ENCODE measurements at places on chromosomes 7 and 10.

DNA sequence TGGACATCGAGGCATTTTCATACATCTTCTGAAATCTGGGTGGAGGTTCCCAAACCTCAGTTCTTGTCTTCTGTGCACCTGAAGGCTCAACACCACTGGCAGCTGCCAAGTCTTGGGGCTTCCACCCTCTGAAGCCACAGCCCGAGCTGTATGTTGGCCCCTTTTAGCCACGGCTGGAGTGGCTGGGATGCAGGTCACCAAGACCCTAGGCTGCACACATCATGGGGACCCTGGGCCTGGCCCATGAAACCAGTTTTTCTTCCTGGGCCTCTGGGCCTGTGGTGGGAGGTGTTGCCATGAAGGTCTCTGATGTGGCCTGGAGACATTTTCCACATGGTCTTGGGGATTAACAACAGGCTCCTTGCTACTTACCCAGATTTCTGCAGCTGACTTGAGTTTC, 62.1 kb downstream of the INPP5A start:
- no peak for DNase-seq

DNA sequence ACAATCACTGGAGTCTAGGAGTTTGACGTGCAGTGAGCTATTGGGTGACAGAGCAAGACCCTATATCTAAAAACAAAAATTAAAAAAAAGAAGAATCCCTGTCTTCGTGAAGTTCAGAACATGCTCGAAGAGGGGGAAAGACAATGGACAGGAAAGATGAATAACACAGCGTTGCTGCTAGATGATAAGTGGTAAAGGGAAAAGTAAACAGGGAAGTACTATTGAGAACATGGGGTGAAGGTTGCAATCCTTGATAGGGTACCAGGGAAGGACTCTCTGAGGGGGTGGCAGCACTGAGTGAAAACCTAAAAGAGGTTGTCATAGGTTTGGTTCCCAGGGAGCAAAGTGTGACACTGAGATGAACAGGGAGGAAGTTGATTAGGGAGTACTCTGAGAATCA, 2.8 kb upstream of the ABRAXAS2 start:
- DNase-seq, result no peak

GRCh38 chr10:77811831-77812430, 114.6 kb downstream of the DLG5 start:
- no peak for DNase-seq

DNA sequence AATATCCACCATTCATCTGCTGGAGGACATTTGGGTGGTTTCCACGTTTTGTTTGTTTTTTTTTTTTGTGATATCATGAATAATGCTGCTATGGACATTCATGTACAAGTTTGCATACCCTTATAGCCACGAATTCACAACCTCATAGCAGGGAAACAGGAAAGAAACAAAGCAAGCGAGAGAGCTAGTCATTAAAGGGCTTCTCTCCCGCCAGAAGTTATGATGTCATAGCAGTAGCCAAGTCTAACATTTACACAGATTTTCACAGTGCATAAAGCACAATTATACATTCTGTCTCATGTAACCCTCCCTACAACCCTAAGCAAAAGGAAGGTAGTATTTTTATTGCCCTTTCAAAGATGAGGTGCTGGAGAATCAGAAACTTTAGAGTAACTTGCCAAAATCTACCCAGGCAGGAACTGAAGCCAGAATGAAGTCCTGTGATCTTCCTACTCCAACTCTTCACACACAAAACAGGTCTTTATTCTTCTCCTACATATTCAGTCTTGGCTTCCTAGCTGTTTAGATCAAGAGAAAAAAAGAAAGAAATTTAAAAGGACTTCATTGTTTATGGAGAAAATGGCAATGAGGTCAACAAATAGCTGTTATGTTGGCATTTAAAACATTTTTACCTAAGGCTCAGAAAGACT, 33.9 kb upstream of the GPAM start:
- no peak for DNase-seq

DNA sequence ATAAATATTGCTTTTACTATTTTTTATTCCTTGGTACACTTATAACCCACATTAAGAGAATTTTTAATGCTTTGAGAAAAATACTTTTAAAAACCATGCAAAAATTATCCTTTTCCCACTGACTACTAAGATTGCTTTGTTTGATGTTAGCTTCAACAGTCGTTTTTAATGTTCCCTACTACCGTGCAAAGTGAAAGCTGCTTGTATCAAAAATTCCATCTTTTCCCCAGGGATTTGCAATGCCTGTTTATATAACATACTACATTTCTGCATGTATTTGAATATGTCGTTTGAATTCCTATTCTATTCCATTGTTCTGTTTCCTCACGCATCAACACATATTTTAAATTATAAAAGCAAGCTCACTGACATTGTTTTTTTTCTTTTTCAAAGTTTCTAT, 54.4 kb downstream of the TFPI2 start:
- DNase-seq, result no peak

- no peak for DNase-seq
Observed at GRCh38 chr10:65864036-65864435, 1061.8 kb upstream of the LRRTM3 start.

DNA sequence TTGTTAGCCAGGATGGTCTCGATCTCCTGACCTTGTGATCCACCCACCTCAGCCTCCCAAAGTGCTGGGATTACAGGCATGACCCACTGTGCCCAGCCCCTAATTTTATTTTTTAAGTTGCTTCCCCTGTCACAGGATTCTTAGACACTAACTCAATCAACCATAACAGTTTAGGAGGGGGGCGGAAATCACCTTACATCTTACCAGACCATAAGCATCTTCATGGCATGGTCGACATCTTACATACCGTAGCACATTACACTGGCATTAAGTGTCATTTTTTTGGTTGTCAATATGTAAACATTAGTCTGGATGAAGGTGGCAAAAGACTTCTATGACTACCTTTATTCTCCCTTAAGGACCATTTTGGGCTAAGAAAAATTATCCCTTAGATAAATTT, 95.6 kb downstream of the TRIM24 start:
- no peak for DNase-seq

- no peak for DNase-seq
Observed at GRCh38 chr7:4998244-4998643, 39.3 kb upstream of the MMD2 start.

- DNase-seq, result no peak
Observed at GRCh38 chr7:92732316-92733036, 103.9 kb downstream of the CDK6 start.

DNA sequence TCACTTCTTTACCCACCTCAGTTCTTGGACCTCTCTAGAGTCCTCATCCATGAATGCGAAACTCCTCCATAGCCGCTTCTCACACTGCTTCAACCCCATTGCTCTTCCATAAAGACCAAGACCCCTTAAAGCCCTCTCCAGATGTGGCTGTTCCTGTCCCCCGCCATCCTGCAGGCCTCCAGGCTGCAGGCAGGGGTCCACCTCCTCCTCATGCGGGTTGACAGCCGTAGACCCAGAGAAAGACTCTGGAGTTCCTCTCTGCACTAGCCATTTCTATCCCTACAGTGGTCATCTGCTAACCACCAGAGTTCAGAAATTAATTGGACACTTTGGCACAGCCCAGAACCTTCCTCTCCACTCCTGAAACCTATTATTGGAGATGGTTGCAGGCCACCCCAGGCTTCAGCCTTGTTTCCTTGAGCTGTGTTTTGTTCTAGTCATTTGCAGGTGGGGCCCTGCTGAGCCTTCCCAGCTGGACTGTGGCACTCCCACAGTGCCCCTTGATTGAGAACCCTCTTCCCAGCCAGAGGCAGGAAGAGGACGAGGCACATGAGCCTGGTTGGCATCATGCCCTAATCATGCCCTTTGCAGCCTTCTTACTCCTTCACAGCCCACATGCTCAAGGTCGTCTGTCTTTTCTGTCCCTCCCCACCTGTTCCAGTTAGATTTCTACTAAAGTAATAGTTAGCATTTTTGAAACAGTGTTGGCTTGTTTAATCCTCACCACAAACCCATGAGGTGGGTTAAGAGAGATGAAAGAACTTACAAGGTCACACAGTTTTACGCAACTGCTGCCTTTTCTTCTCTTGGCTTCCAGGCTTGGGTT, 23.9 kb downstream of the CUL1 start:
- DNase-seq, result no peak

GRCh38 chr10:120599200-120599724, 142.2 kb downstream of the PLPP4 start:
- DNase-seq, result no peak

- DNase-seq, result no peak
Observed at GRCh38 chr10:69960988-69961880, 91.4 kb upstream of the MACROH2A2 start.

DNA sequence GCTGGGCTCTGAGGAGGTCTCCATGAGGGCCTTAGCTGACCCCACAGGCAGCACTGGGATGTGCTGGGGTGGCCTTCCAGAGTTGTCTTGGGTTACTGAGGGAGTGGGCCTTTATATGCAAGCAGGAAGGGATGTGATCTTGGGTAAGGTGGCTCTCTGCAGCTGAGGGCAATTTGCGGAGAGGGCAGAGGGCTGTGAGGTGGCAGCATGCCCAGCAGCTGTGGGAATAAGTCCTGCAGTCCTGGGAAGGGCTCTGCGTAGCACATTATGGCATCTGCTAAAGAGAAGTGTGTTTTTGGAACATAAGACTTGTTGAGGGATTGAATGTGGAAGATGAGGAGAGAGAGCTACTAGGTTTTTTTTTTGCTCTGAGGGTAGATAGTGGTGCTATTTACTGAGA, 99.6 kb upstream of the KMT2E start:
- DNase-seq, result no peak

DNA sequence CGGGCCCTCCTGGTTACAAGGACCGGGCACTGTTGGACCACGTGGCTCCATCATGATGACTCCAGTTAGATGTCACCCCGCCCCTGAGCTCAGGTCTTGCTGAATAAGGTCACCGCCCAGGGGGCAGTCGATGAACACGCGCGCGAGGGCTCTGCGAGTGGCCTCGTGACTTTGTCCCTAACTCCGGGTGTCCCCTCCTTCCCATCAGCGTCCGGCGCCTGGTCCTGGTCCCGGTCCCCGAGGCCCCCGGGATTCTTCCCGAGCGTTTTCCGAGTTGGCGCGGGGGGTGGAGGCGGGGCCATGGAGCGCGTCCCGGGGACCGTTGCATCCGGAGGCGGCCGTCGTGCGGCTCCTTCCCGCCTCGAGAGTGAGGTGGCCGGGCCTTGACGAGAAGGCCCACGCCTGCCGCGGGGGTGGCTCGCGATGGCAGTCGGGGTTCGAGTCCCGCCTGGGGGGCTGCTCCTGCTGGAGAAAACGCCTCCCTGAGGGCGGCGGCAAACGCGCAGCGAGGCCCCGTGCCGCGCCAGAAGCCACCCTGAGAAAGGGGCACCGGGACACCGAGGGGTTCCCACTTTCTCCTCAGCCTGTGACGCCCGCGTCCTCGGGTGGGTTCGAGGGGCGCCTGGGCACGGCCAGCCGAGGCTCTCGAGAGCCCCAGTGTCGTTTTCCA, 569 bp upstream of the NPTX2 start:
- no peak for DNase-seq

DNA sequence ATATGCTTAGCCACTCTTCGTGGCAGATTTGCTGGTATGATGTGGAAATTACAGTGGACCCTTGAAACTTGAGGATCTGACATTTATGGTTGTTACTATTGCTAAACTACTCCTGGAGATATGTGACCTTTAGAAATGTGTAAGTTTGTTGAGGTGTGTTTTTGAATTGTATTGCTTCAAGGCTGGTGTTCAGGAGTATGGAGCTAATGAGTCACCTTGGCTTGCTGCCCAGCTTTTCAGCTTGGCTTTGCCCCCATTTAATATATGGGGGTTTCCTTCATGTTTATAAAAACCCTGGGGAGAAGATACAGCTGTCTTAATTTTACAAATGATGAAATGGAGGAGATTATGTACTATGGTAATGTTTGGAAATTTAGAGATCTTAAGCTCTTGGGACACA, 11.6 kb downstream of the HBP1 start:
- DNase-seq, result peak; percentile 14

GRCh38 chr7:33725111-33726025, 180.0 kb upstream of the BMPER start:
- no peak for DNase-seq

DNA sequence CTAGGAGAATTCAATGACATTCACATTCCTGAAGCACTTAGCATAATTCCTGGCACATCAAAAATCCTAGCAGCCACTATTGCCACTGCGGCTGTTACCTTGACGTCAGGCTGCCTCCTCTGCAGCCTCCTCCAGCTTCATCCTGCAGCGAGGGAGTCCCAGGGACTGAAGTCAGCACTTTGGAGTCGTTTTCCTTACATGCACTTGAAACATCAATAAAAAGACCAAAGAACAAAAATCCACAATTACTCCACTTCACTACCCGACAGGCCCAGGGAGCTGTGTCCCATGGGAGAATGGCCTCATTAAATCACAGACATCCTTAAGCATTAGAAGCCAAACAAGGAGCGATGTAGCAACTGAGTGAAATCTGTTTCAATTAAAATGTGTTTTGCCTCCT, 48.6 kb upstream of the NANOS1 start:
- DNase-seq, result no peak

DNA sequence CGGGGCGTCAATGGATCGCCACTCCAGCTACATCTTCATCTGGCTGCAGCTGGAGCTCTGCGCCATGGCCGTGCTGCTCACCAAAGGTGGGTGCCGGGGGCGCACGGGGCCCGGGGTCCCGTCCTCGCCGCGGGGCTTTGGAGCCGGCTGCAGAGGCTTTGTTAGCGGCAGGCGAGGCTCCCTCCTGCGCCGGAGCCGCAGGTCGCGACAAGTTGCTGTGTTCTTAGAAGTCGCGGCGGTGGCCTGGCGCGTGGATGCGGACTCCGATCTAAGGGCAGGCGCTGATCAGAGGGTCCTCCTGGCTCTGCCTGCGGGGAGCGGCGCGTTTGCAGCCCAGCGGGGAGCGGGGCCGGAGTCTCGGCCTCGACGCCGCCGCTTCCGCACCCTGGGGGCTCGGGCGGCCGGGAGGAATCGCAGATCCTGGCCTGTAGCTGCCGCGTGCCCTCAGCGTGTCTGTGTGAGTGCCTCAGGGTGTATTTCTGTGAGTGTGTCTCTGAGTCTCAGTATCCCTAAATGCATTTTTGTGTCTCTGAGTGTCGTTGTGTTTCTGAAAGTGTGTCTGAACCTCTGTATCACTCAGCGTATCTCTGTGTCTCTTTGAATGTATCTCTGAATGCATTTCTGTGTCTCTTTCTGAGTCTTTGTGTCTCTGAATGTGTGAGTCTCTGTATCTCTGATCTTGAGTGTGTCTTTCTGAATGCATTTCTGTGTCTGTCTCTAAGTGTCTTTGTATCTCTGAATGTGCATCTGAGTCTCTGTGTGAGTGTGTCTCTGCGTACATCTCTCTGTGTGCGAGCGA, 766 bp downstream of the BAMBI start:
- DNase-seq, result peak; percentile 15

GRCh38 chr7:142571581-142571980, 177.7 kb upstream of the PRSS1 start:
- DNase-seq, result no peak

- no peak for DNase-seq
Observed at GRCh38 chr7:109782806-109783205, 1213.1 kb downstream of the DNAJB9 start.

- DNase-seq, result no peak
Observed at GRCh38 chr10:12937527-12937926, 64.0 kb downstream of the CCDC3 start.

DNA sequence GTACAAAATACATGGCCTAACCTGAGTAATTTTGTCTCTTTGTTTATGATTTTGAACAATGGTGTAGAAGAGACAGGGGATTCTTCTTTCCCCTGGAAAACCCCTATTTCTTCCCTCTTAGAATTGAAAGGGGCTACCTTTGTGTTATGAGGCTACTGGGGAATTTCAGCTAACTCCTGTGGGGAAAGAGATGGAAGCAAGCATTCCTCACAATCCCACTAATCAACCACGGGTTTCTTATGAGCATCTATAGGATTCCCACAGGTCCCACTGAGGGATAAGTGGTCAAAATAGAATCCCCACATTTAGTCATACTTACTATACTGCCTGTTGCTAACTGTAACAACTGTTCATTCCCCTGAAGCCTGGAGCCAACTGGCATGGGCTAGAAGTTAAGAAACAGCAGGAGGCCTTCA, 32.2 kb upstream of the ITGB8 start:
- no peak for DNase-seq

Data from activated CD4-positive, alpha-beta T cell treated with anti-CD3 and anti-CD28 coated beads, Interleukin-10, Interleukin-2, amounts not matched to agents 100 ng/mL and 50 ng/mL, durations not matched to agents 16 hours and 8 hours (primary cell).